Fibroblast of skin of left quadriceps (primary cell): ENCODE measurements at places on chromosomes 6 and 20.

DNA sequence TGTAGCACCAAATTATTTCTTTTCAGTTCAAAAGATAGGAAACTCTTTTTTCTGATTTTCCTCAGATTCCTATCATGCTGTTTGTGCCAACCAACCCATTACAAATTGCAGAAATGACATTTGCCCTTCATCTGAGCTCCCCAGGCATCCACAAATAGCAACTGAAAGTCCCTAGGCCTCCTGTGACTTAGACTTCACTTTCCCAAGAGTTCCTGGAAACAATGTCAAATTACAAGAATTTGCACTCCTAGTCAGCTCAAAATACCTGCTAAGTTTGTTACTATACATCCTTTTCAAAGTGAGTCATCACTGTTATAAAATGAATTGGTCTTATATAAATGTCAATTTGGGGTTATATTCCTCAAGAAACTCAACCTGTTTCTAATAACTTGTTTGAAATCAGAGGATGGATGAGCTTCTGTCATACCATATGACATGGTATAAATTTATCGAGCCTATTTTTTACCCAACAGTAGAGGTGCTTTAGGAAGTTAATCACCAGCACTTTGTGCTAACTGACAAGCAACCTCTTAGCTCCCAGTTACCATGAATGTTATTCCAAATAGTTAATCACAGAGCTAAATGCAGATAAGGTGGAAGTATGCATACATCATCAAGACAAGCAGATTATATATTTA lies 256.5 kb downstream of the HACE1 start:
- DNase-seq: no peak

DNA sequence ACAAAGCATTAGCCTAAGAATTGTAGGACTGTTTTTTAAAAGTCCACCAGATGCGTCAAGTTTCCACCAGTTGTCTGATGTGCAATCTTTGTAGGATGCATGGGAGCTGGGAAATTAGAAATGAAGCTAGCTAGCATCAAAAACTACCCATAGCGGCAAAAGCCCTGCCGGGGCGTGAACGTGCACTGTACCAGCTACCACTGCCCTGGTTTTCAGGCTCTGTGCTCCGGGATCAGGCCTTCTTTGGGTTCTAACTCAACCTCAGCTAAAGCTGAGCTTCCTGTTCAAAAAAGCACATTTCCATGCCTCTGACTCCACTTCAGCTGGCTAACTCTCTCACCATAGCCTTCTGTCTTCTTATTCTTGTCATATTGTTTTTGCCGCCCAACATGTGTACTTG lies 26.9 kb upstream of the FUCA2 start:
- no peak for DNase-seq

DNA sequence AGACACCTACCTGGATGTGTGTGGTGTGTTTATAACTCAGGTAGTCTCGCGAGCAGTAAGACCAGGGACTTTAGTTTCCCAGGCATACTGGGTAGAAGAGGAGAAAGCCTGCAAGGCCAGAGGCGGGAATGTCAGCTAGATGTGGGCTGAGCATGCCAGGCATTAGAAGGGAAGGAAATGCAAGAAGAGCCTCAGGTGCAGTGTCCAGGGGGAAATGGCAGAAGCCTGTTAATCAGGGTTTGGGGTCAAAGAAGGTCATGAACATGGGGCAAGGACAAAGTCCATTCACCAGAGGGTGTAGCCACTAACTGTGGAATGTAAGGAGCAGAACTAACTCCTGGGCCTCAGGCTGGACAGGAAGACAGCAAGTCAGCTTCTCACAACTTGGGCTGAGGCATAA lies 305.0 kb downstream of the SMOC2 start:
- no peak for DNase-seq

GRCh38 chr6:167832497-167833395 lies 6.0 kb downstream of the AFDN start:
- no peak for DNase-seq

DNA sequence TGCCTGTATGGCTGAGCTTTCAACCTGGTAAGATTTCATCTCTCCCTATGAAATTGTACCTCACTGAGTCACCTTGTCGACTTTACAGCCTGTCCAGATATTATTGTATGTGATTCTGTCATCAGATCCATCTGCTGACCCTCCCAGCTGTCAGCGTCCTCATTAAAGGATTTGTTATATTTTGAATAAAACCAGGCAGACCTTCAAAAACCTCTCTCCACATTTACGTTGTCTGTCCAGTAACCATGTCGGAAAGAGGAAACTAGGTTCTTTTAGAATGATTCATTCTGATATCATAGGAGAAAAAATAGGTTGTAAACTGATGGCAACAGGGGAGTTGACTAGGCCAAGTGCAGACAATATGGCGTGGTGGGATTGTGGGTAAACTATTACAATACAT lies 38.5 kb downstream of the TSPYL4 start:
- no peak for DNase-seq
